Cerebellar nuclear complex (tissue), 1 donor: ENCODE measurements at places on chromosomes 7 and 10.

DNA sequence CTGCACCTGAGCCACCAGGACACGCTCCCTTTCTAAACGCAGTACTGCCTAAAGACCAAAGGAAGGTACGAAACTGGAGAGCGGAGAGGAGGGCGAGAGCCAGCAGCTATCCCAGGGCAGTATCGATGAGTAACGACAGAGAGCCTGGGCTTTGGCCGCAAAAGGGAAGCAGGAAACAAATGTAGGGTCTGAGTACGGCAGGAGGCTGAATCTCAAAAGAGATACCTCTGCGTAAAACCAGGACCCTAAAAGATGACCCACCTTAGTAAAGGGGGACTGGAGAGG is 20.4 kb downstream of the PARP12 start:
- DNase-seq: no peak

DNA sequence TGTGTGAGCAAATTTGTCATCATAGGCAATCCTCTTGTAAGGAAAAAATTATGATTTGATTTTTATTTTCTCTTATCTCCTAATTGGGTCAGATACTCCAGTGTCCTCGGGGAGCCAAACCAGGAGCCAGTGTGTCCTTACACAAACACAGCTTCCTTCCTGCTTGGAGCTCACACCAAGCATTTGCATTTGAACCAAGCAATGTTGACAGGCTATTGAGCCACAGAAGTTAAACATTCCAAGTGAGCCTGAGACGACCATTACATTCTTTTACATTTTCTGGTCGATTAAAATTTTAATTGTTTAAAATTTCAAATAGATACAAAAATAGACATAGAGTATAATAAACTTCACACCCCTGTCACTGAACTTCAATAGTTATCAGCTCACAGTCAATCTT is 194.8 kb downstream of the CFTR start:
- no peak for DNase-seq

GRCh38 chr10:43401627-43402026 is 7.4 kb downstream of the HNRNPF start:
- DNase-seq: no peak

- DNase-seq: no peak
Measured at GRCh38 chr7:105849122-105849855, 27.1 kb downstream of the ATXN7L1 start.

DNA sequence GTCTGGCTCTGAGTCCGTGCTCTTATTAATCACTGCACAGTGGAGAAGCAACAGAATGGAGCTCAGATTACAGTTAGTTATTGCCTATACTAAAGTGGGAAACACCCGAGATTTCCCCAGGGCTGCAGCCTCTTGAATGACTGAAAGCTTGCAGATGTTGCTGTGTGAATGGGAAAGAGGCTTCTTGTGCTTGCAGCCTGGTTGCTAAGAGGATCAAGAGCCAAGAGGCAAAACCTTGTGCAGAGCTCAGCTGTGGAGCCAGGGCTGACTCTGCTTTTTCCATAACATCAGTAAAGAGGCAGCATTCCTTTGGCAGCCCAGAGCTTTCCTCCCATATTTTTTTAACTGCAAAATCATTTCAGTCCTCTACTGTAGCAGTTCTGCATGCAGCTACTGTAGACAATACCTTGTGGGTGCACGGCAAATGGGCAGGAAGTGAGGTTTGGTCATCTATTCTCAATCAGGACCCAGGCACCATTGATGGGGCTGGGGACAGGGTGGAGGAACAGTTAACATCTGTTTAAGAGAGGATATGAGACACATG is 86.5 kb downstream of the RALA start:
- DNase-seq: no peak

DNA sequence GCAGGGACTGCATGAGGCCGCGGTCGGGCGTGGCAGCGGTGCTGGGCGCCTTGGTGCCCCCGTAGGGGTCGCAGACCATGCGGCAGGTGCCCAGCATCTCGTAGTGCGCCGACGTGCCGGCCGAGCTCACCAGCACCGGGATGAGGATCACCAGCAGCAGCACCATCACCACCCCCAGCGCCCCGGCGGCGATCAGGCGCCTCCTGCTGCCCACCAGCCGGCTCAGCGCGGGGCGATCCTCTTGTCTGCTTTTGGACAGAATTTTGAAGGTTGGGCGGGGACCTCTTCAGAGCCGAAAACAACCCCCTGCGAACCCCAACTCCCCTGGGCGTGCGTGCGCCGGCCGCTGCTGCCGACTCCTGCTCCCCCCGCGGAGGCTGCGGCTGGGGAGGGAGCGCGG is 779 bp downstream of the C1QL3 start:
- no peak for DNase-seq

- DNase-seq: no peak
Measured at GRCh38 chr7:21642422-21642821, 99.6 kb downstream of the DNAH11 start.

DNA sequence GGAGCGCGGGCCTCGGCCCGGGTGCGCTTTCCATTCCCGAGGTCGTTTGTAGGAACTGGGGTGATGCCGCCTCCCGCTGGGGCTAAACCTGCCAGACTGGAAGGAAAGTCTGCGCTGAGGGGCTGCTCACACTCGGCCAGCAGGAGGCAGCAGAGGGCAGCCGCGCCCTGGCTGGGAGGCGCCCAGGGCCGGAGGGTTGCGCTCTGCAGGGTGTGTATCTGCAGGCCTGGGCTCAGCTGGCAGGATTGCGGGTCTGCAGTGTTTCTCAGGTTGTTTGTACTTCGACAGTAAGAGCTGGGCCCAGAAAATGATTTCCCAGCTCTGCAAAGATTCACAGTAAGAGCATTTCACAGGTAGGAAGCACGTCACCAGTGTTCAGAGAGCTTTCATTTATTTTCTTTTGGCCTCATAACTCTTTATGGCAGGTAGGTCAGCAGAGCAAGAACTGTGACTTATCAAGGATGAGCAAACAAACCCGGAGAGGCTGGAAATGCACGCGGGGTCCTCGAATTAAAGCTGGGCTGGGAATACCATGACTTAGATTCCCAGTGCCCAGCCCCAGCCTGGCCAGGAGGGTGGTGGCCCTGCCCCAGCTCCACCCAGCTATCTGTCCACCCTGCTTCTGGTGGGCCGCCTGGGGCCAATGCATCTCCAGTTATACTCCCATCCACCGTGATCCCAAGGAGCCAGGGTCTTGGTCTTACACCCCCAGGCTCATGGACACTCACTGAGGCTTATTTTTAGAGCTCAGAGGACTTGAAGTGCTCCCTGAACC is 15.2 kb upstream of the PPP2R2D start:
- peak; percentile 25 for DNase-seq

GRCh38 chr10:63054889-63055611 is 78.1 kb upstream of the NRBF2 start:
- DNase-seq: no peak

DNA sequence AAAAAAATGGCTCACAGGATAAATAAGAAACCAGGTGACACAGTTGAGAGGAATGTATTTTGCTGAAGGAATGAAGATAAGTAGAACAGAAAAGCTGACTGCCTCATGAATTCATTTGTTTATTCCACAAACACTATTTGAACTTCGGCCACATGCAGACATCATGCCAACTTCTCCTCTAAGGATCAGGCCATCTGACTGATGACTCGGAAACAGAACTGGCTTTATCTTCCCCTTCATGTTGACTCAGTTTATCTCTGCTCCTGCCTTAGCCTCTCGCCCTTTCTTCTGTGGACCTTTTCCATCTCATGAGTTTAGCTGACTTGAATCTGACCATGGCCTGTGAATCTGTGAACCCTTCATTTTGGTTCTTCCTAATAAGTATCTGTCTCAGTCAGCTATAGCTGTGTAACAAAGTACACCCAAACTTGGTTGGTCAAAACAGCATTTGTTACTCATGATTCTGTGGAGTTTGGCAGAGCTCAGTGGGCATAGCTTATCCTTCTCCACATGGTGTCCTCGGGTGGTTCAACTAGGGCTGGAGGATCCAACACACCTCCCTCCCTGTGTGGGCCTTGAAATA is 44.0 kb upstream of the GRID1 start:
- DNase-seq: no peak

DNA sequence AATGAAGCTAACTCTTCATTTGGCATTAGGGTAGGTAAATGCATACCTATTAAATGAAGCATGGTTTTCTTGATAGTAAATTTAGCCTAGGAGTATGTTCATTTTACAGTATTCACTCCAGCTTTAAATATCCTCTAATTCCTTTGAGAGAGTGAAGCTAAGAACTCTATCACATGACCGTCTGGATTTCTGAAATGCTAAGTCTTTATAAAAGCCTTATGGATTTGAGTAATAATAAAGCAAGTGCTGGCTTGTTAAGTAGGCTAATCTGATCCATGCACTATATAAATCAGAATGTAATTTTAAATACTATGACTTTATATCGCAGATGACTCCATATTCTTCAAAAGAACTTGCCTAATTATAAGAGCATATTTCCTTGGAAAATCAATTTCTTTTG is 64.8 kb downstream of the REEP3 start:
- DNase-seq: no peak

DNA sequence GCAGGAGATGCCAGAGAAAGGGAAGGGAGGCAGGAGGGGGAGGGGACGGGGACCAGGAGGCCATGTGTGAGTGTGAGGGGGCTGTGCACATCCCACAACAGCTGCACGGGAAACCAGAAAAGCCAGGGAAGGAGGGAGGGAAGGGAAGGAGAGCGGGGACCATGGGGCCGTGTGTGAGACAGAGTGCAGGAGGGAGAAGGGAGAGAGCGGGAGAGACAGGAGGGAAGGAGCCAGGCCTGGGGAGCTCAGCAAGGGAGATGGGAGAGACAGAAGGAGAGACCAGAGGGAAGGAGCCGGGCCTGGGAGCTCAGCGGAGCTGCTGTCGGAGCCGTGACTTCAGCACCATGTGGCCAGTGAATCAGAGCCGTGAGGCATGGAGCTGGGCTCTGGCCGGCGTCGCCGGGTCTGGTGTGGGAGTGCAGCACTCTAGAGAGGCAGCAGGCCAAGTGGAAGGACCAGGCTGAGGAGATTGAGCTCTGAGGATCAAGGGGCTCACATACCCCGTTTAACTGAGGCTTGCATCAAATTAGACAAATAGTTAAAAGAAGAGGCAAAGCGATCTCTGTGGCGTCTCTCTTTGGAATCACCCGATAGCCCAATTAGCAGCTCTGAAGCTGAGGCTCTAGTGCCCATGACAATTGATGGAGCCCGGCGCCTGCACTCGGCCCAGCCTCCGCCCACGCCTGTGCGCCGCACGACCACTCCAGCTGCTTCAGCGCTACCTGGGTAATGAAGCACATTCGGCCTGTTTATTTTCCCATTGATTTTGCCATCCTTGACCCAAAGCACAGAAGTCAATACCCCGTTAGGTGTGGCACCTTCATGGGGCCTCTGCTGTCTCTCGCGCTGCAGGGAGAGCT is 150.4 kb downstream of the MAD1L1 start:
- DNase-seq: no peak

DNA sequence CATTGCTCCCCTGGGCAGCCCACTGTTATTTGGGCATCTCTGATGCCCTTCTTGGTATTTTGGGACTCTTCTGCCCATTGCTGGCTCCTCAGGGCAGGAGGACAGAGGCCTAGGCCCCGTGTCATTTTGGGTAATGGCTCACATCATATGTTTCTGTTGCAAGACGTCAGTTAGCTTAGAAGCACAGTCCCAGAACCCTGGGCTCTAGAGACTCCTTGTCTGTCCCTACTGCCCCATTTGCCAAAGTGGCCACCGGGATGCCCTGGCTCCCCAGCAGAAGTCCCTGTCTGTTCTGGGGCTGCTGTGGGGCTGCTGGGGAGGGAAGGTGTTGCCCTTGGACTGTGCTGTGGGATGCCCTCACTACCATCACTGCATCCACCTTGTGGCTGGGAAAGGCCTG is 48.8 kb downstream of the ADCYAP1R1 start:
- DNase-seq: no peak

DNA sequence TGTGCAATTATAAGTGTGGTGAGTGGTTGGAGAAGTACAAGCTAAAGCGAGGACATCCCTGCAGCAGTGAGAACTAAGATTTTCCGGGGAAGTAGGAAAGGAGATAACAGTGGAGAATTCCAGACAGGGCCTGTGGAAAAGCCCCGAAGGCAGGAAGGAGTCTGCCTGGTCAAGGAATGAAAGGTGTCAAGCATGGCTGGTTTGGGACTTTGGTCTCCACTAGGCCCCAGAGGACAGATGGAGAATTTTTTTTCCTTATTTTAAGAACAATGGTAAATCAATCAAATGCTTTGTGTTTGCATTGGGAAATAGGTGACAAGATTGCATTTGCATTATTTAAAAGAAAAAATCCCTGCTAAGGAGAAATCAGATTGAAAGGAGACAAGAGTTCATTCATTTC is 3.2 kb upstream of the CEP55 start:
- DNase-seq: no peak

DNA sequence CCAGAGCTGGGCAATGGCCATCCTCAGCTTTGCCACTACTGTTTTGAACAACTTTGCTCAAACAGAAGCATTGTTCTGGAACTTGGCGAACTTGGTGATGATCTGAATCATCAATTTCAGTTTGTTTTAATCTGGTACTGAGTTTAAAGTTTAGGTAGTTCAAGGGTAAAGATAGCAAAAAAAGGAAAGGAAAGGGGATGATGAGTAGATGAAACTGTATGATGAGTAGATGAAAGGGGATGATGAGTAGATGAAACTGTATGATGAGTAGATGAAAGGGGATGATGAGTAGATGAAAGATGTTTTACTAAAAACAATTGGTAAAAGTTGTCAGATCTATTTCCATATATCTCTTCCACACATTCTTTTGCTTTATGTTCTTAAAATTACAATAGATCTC is 737.0 kb downstream of the LRMDA start:
- no peak for DNase-seq

- DNase-seq: no peak
Measured at GRCh38 chr10:3535001-3535400, 250.0 kb downstream of the KLF6 start.

DNA sequence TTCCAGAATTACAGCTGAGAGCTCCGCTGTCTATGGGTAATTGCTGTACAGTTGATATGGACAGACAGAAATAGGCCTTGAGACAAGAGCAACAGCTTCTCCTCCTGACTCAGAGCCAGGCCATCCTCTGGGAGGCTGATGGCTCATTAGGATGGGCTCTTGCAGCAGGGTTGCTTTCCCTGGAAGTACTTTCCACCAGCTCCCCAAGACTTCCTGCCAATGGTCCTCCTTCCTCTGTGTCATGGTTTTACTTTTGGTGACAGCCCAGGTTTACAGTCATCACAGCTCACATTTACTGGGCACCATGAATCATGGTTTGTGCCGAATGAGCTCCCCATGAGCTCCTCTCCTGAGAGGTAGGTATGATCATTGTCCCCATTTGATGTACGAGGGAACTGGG is 131.8 kb downstream of the HECW1 start:
- no peak for DNase-seq

- DNase-seq: peak; percentile 27
Measured at GRCh38 chr7:150778738-150779301, 21.3 kb downstream of the TMEM176B start.

DNA sequence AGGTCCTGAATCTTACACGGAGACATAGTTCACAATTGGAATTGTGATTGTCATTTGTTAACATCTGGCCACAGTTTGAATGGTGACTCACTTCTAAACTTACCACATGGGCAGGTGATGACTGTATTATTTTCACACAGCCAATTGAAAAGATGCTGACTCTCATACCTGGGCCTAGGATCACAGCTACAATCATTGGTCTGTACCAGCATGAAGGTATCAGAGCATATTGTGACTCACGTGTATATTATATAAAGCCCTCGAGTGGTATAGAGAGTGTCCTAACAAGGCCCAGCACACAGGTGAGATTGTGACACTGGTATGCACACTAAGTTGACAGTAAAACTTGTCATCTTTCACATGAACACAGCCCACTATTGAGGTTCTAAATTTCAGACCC is 9.4 kb upstream of the ZNF107 start:
- DNase-seq: no peak
